ENCODE measurements at places on chromosomes 12 and 14.
A peak's percentile ranks its signal among the peaks of the same experiment; 100 is the strongest.

DNA sequence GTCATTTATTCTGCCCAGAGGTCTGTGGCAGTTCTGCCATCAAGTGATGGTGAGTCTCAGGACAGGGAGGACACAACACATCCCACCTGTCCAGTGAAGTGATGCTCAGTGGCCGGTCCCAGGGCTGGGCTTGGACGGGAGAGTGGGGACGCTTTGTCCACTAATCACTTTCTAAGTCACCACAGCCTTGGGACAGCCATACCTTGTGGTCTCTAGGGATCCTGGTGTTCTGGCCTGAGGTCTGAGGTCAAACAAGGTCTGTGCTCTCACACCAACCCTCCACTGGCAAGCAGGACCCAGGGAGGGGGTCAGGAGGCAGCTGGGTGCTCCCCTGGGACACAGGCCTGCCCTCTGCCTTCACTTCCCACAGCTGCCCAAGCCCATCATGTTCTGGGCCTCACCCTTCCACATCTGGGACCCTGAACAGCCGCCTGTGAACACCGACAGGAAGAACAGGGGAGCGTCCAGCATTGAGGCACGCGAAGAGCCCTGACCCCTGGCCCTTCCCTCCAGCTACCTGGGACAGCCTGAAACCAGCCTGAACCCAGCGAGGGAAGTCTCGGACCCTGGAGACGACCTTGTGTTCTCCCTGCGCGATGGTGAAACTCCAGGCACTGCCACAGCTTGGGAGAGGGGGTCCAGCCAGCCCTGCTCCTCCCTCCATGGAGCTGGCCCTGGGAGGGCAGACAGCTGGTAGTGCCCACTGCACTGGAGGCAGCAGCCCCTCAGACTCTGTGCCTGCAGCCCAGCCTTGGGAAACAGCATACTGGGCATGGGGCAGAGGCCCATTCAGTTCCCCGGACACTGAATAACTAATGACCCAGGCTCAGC, 19.7 kb upstream of the GPR132 start:
- no peaks in the 10 kb centered on the region for H3K36me3 ChIP-seq
- H3K27ac ChIP-seq = no peak overlapping the region
- H3K27me3 ChIP-seq = no peaks in the 10 kb centered on the region
- no peak for DNase-seq

DNA sequence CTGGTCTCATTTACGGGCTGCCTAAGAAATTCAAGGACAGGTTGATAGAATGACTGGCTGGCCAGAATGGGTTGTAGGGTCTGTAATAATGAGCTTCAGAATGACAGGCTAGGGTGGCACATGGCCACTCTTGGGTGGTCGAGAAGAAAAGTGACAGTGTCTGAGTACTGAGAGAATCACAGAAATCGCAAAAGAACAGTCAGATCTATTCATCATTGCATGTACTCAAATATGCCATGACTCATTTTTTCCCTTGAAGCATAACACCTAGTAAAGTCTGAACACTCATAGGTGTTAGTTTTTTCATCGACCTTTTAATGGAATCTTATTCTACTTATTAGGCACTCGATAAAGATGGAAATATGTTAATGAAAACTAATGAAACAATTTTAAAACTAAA, 37.8 kb upstream of the SEL1L start:
- H3K4me3 ChIP-seq = no peak overlapping the region
- H3K36me3 ChIP-seq = no peaks in the 10 kb centered on the region
- DNase-seq = no peak
- H3K27me3 ChIP-seq = no peaks in the 10 kb centered on the region

DNA sequence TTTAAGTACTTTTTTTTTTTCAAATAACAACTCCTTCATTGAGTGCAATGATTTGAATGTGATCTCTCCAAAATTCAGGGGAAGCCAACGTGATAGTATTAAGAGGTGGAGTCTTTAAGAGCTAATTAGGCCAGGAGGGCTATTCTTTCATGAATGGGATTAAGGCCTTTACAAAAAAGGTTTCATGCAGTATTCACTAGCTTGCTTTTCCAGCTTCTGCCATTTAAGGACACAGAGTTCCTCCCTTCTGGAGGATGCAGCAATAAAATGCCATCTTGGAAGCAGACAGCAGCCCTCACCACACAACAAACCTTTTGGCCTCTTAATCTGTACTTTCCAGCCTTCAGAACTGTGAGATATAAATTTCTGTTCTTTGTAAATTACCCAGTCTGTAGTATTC, 586.8 kb upstream of the LMO3 start:
- H3K36me3 ChIP-seq = no peaks in the 10 kb centered on the region
- no peak overlapping the region for H3K27ac ChIP-seq
- no peaks in the 10 kb centered on the region for H3K27me3 ChIP-seq
- no peak for DNase-seq
- H3K4me1 ChIP-seq = no peaks in the 10 kb centered on the region
- no peak overlapping the region for H3K4me3 ChIP-seq

DNA sequence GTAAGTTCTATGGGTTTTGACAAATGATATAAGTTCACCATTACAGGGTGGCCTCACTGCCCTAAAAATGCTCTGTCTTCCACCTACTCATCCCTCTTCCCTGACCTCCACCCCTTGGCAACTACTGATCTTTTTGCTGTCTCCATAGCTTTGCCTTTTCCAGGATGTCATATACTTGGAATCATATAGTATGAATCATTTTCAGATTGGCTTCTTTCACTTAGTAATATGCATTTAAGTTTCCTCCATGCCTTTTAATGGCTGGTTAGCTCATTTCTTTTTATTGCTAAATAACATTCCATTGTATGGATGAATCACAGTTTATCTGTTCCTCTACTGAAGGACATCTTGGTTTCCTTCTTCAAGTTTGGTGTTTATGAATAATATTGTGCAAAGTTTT, 14.0 kb upstream of the PEX5 start:
- no peak overlapping the region for H3K4me3 ChIP-seq
- no peaks in the 10 kb centered on the region for H3K4me1 ChIP-seq
- H3K27ac ChIP-seq = no peak overlapping the region
- DNase-seq = peak; percentile 12

GRCh38 chr14:31898838-31899528, 178.1 kb upstream of the ARHGAP5 start:
- H3K36me3 ChIP-seq = no peaks in the 10 kb centered on the region
- DNase-seq = no peak
- peaks cover 4% of the 10 kb centered on the region for H3K4me1 ChIP-seq
- H3K4me3 ChIP-seq = no peak overlapping the region

GRCh38 chr12:110888256-110888991, 32.0 kb downstream of the MYL2 start:
- no peaks in the 10 kb centered on the region for H3K36me3 ChIP-seq
- H3K27me3 ChIP-seq = no peaks in the 10 kb centered on the region
- no peak for DNase-seq
- no peaks in the 10 kb centered on the region for H3K4me1 ChIP-seq
- H3K4me3 ChIP-seq = no peak overlapping the region

DNA sequence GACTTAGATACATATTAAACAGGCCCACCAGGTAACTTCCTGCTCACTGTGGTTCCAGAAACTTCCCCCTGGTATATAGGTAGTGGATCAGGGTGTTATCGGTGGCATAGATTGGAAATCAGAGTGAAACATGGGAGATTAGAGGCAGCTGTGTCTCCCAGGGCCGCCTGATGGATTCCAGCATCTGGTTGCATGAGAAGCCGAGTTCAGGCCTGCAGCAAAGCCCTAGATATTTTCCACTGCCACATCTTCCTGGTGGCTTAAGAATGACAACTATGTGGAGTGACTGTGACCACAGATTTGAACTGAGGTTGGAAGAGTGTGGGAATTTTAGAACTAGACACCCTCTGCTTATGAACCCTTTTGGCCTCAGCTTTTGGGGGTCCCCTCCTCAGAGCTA, 184.8 kb upstream of the NTF3 start:
- H3K4me3 ChIP-seq = no peak overlapping the region
- H3K4me1 ChIP-seq = no peaks in the 10 kb centered on the region
- no peak overlapping the region for H3K27ac ChIP-seq
- no peaks in the 10 kb centered on the region for H3K36me3 ChIP-seq

DNA sequence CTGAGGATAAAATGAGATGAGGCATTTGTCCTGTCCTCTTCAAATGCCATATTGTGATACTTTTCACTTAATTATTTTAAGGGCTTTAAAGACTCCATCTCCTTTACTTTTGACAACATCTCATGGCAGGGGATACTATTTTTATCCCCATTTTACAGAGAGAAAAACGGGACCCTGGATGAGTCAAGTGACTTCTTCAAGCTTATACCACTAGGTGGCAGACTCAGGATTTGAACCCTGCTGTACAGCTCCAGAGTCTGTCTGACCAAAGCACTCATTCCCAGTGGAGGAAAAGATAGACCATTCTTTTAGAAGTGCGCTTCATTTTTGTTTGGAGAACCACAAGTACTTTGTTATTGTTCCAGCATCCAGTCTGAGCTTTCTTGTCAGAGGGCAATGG, 1.7 kb upstream of the SMOC1 start:
- H3K4me3 ChIP-seq = no peak overlapping the region
- no peaks in the 10 kb centered on the region for H3K4me1 ChIP-seq
- no peaks in the 10 kb centered on the region for H3K36me3 ChIP-seq
- DNase-seq = peak; percentile 8

Data from fibroblast of lung (primary cell).